Epithelial cell of proximal tubule (primary cell): ENCODE measurements at places on chromosomes 4 and X. TPM values are rescaled to one million over a fixed set of nuclear protein-coding genes. Genes with fewer than 3 reads are reported as not detected.

DNA sequence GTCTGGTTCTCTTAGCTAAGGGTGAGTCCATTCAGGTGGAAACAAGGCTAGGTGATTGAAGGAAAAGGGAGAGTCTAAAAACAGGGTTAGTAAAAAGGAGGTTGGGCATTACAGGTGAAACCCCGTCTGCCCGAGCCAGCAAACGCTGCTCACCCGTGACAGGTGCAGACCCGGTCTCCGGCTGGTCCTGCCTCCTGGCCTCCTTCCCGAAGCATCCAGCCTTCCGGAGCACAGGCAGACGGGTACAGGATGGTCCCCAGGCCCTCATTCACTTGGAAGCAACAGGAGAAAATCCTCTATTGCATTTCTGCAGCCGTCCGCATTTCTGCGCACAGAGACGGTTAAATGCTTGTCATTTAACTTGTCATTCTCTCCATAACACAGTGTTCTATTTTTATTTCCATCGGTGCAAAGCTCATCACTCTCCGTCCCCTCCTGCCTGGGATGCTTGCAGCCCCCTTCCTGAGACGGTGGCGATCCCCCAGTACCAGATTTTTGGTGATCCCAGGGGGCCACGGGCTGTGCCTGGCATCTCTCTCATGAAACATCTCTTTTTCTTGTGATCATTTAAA is 90.8 kb upstream of the PPP2R3B start:
- DNase-seq, result no peak

PTPN13 gene
- 16.3 and 19.8 TPM in 2 replicates for total RNA-seq

PDLIM5 gene
- 47.2 and 48.8 TPM in 2 replicates for total RNA-seq

GRCh38 chr4:47715716-47716416 is 122.0 kb downstream of the CORIN start:
- no peak for DNase-seq

RTL5 gene
- 0.86 and 0.94 TPM in 2 replicates for total RNA-seq

DNA sequence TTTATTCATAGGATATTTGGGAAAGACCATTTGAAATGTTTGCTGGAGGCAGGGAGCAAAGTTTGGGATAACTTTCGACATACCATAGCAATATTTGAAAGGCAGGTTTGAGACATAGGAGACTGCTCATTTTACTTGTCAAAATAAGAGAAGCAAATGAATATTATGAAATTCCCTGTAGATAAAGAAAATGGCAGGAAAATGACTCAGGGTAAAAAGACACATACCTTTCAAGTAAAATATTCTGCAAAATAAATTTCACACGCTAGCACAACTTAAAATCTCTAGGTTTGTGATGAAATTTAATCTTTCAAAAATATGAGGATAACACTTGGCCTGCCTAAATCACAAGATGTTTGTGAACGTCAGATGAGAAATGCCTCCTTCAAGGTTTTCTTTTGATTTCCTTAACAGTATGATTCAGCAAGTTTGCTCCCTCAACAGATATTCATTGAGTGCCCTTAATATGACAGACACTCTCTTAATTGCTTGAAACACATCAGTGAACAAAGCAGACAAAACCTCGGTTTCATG is 6.6 kb downstream of the TMEM156 start:
- no peak for DNase-seq

DNA sequence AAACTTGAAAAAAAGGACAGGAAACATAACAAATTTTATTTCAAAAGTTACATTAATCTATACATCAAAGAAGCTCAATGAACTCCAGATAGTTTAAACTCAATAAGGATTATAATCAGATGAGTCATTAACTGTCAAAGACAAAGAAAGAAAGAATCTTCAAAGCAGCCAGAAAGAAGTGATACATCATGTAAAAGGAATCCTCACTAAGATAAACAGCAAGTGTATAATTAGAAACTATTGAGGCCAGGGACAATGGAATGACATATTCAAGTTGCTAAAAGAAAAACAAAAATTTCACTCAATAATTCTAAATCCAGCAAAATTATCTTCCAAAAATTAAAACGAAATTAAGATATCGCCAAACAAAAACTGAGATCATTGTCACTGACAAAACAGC is 161.6 kb upstream of the NWD2 start:
- no peak for DNase-seq

- peak; percentile 12 for DNase-seq
These were observed 62.8 kb downstream of the FAM9B start for GRCh38 chrX:8971116-8971515.

DNA sequence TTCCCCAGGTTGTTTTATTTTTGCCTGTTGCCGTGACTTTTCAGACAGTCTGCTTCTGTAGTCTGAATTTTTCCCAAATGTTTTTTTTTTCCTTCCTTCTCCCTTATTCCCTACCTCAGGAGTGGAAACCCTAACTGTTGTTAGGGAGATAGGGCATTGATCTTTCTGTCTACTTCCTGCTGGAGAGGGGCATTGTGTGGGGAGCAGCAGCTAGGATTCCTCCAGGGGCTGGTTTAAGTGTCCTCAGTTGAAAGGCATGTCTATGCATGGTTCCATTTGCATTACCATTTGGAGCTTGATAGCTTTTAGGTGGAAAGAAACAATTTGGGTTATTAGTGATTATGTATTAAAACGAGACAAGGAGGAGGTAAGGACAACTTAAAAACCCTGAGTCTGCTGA is 383.9 kb downstream of the DCAF12L2 start:
- DNase-seq, result no peak

DNA sequence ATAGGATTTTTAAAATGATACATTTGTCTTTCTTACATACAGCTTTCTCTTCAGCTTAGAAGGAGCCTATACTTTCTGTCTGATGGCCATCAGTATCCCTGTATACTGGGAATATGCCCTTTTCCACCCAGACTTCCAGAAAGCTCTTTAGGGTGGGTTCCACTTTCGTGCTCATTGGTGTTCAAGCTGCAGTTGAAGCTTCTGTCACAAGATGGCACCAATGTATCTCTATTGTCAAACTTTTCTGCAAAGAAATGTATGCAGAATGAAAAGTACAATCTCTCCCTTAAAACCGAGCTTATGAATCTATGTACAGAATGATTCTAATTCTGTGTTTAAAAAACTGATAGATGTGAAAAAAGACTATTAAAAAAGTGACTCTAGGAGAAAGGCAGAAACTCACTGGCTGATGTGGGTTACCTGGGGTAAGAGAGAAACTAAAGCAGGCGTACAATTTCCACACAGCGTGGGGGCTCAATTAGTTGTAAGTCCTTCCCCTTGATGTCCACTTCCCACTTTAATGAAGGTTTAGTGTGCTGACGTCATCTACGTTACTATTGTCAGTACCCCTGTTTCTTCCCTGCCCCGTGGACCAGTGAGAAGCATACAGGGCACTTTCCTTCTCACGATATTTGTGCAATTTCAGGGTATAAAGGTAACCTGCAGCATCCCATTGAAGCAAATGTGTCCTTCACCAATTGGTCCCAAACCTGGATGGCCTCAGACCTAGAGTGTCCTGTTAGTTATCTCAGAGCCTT is 57.3 kb upstream of the TCEAL2 start:
- no peak for DNase-seq

GLRA3 gene
- not detected in 2 replicates for total RNA-seq

- DNase-seq, result no peak
These were observed 95.7 kb upstream of the ATXN3L start for GRCh38 chrX:13415509-13415908.

- DNase-seq, result no peak
These were observed at the start of gene AFF2 for GRCh38 chrX:148500423-148501385. TSS of gene AFF2 (plus strand) at chrX:148500617. CDS start at chrX:148501098, 481 bp downstream.

POU3F4 gene
- under 0.01 TPM in 1 of 2 replicates, not detected in the other for total RNA-seq

DNA sequence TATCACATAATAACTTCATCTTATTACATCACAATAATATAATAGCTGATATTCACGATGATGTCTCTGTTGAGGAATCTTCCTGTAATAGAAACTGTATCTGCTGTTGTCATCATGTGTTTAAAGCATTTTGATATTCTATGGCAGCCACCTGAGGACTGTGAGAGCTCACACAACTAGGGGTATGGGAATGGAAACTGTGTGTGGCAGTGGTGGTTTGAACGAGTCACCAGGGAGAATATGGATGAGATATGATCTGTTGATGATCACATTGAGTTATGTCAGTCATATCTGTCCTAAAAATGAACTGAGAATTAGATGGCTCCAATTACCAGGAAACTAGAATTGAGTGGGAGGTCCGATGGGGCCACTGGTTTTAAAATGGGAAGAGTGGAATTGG is 169.6 kb downstream of the MID1IP1 start:
- DNase-seq, result no peak

GRCh38 chr4:146165221-146165620 is 10.3 kb upstream of the LSM6 start:
- DNase-seq, result no peak

GRCh38 chrX:24828147-24828546 is 134.4 kb downstream of the POLA1 start:
- DNase-seq, result no peak

BCLAF3 gene
- total RNA-seq, result 1.2 and 1.7 TPM in 2 replicates

KDR gene
- total RNA-seq, result 0.29 and 1.4 TPM in 2 replicates

IGSF1 gene
- 0.29 and 0.46 TPM in 2 replicates for total RNA-seq

CLDN34 gene
- total RNA-seq, result not detected in 2 replicates

LNX1 gene
- 2.6 and 3.3 TPM in 2 replicates for total RNA-seq

HTRA3 gene
- total RNA-seq, result 0.80 and 1.2 TPM in 2 replicates

GABRG1 gene
- total RNA-seq, result not detected in 2 replicates

AWAT2 gene
- not detected in 2 replicates for total RNA-seq

ABCG2 gene
- total RNA-seq, result 0.29 and 0.51 TPM in 2 replicates
